ENCODE measurements at places on chromosomes 2 and 18.
A peak's percentile ranks its signal among the peaks of the same experiment; 100 is the strongest.

GRCh38 chr2:7225848-7226247, 308.6 kb downstream of the RNF144A start:
- no peak for DNase-seq

DNA sequence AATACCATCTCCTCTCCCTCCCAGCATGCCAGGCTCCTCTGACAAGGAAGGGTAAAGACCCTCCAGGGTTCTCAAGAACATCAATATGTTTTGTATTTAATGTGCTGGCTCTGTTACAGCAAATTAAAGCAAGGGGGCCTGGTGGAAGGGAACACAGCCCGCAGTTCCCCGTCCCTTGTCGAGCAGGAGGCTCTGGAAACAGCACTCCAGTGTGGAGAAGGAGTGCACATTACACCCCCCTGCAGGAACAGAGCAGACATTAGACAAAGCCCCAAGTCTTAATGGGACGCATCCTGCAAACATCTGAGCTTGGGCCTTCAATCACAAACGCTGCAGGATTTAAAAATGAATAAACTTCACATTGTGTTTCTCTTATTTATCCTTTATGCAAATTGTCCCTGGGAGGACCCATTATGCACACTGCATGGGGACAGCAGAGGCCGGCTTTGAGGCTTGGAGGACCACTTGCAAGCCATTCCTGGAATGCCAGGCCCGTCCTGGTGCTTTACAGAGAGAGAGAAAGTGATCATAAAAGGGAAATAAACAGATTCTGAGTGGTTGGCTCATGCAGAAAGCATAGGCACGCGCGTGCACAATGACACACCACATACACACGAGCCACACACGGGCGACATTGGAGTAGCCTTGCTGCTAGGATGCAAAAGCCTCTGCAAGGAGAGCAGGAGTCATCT, 328.7 kb downstream of the SMAD2 start:
- DNase-seq, result no peak

DNA sequence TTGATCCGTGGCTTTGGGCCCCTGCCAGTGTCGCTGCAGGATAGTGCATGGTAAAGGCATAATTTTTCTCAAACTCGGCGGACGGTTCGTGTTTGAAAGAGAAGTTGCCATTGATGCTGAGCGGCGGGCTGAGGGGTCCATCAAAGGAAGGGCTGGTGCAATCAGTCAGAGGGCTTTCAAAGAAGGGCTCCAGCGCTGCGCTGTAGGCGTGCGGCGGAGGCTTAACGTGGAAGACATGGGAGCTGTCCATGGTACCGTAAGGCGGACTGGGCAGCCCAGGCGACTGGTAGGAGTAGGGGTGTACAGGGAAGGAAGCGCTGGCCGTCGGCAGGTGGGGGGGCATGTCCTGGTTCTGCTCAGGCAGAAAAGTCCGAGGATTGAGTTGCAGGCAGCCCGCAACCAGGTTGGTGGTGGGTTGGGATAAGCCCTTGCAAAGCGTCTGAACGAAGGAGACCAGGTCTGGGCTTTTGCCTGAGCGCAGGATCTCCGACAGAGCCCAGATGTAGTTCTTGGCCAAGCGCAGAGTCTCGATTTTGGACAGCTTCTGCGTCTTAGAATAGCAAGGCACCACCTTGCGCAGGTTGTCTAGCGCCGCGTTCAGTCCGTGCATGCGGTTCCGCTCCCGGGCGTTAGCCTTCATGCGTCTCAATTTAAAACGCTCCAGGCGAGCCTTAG, 2.3 kb downstream of the NEUROD1 start:
- peak; percentile 52 for DNase-seq

DNA sequence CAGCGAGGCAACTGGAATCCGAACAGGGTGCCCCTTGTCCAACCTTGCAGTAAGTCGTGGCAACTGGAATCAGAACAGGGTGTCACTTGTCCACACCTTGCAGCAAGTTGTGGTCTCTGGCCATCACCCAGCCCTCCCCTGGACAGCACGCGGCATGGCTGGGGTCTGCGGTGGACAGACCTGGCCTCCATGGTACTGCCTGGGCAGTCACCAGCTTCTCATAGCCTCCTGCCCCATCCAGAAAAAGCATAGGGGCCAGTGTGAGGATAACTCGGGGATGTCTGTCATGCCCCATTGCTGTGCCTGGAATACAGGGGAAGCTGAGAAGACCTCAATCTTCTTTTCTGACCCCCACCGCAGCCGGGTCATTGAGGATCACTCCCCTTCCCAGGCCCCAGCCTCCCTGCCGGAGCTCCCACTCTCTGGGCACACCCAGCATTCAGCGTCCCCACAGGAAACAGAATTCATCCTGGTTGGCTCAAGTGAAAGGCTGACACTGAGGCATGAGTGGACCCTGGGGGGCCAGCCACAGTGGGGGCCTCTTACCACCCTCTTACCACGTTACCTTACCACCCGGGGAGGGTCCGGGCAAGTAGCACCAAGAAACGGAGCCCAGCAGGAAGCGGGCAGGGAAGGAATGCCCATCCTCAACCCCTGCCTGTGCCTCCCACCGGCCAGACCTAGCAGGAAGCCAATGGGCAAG, 68.0 kb upstream of the RAB6C start:
- DNase-seq, result no peak

- no peak for DNase-seq
These were observed 236.3 kb downstream of the AGPS start for GRCh38 chr2:177628831-177629230.

- no peak for DNase-seq
These were observed 1.1 kb upstream of the FN1 start for GRCh38 chr2:215436705-215437565.

- DNase-seq, result no peak
These were observed 23.8 kb downstream of the MSH2 start for GRCh38 chr2:47426786-47427185.

DNA sequence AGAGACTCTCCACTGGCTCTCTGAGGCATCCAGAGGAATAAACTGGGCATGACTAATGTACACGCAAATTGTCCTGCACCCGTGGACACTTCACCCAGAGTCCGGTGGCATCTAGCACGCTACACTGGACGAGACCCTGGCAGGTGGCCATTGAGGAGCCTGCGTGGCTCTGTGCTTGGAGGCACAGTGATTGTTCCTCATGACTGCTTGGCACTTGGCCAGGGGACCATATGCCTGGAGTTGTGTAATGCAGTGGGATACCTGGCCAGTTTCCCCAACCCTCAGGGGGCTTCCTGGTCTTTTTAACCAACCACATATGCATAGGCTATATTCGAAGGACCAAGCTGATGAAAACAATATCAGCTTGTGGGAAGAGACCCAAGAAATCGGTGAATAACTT, 66.6 kb downstream of the MTCL1 start:
- DNase-seq, result no peak

GRCh38 chr18:63664571-63664970, 2.9 kb upstream of the SERPINB3 start:
- no peak for DNase-seq

DNA sequence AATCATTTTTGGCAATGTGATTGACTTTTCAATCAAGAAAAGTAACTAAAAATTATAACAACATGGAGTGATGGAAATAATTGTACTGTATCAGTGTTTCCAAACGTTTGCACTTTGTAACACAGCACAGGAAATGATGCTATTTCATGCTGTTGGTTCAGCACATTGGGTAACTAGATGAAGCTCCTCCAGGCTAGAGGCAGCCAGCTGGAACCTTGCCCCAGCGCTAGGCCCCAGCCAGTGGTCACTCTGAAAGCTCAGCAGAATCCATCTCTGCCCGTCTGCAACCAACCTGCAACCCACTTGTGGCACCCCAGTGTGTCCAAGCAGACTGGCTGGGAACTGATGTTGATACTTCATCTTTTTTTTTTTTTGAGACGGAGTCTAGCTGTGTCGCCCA, 15.3 kb downstream of the UNC50 start:
- no peak for DNase-seq

- DNase-seq, result no peak
These were observed 50.8 kb downstream of the TRABD2A start for GRCh38 chr2:84830095-84830494.

GRCh38 chr2:62293151-62293489, 97.2 kb downstream of the B3GNT2 start:
- DNase-seq, result no peak

DNA sequence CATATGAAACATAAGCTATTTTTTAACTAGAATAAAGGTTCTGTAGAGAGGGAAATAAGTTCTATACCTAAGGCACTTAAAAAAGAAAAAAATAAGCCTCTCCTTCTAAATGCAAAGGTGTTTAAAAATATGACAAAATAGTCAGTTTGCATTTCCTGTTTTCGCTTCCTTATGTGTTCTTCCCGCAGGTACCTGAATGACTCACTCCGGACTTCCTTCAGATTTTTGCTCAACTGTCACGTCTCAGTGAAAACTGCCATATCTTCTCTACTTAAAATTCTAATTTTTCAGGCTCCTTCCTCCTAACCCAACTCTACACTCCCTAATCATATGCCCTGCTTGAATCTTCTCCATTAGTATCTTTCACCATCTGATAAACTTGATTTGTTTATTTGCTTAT, 1333.1 kb downstream of the LRP1B start:
- no peak for DNase-seq

DNA sequence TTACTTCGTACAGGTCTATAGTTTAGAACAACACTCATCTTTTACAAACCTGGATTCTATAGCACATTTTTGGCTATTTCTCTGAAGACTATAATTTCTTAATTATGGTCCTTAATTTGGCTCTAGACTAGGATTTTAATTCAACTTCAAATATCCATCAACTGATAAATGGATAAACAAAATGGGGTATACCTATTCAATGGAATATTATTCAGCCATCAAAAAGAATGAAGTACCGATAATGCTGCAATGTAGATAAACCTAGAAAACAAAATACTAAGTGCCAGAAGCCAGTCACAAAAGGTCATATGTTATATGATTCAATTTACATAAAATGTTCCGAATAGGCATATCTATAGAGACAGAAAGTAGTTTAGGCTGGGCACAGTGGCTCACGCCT, 15.2 kb upstream of the RIF1 start:
- DNase-seq, result no peak

GRCh38 chr2:55550368-55551102, 31.0 kb downstream of the CFAP36 start:
- no peak for DNase-seq

GRCh38 chr18:69353023-69353422, 47.7 kb upstream of the DOK6 start:
- DNase-seq, result no peak

DNA sequence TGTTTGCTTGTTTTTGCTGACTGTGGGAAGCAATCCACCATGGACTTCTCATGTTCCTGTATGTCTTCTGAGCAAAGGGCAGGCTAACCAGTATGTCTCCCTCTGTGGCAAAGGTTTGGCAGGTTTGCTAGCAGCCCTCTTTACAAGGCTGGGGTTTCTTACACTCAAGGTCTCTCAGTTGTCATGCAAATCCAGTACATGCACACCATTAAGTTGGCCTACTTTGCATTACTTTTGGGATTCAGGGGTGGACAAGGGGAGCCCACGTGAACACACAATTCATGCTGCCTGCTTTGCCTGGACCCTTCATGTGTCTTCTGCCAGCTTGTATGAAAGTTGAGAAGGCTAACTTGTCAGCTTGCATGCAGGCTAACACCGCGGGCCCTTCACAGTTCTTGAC, 134.9 kb downstream of the LRRTM4 start:
- no peak for DNase-seq

DNA sequence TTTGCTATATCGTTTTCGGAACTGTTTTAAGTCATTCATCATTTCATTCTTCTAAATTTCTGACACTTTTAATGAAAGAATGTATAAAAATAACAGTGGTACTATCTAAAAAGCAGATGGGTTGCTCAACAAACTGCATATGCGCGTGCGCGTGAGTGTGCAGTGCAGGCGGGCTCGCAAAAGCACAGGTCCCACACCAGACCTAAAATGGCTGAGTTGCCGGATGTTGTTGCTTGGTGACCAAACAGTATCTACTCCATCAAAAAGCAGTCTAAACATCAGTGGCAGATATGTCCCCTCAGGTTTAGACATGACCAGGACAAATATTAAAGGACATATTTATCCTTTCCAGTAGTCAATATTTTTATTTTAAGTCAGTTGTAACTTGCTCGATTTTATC, 5.1 kb downstream of the NOL4 start:
- DNase-seq, result no peak

GRCh38 chr18:1965016-1965415, 606.3 kb downstream of the METTL4 start:
- DNase-seq, result no peak

DNA sequence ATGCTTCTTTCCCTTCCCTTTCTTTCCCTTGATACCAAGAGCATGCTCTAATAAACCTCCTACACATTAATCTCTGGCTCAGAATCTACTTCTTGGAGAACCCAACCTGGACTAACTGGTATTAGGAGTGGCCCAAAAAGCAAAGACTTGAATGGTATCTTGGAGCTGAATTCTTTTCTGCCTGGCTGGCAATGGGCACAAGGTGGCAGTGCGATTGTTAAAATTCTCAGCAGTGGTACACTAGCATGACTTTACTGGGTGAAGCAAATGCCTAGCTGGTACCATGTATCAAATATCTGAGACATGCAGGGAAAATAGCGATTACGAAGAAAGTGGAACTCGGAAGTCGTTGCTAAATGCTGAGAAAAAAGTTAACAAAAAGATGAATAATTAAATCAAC, 376.1 kb downstream of the XIRP2 start:
- no peak for DNase-seq

DNA sequence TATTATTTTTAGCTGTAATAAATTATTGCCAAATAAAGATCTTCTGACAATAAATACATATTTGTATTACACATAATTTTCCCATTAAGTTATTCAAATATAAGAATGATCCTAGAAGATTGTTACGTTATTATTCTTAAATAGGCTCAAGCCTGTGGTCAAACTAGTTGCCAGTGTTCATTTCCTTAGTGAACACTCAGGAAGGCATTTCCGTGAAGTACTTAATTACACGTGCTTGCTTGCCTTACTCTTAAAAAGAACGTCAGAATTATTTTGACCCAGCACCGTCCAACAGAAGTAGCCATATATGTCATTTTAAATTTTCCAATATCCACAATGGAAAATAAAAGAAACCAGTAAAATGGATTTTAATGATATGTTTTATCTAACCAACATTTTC, 249.8 kb downstream of the TXNL1 start:
- no peak for DNase-seq

DNA sequence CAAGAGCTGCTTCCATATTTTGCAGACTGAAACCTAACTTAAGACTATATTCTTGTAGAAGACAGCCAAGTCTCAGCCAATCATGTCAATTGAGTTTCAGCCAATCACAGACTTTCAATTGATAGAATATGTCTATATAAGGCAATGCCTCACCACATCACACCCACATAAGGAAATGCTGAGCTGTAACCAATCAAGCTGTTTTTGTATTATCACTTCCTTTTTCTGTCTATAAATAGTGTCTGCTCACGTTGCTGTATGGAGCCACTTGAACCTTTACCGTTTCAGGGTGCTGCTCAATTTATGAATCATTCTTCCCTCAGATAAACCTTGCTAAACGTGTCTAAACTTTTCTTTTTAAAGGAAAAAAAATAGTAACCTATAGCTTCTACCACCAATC, 1554.4 kb upstream of the LRRTM1 start:
- no peak for DNase-seq
